ENCODE measurements at places on chromosomes 7 and 10.

DNA sequence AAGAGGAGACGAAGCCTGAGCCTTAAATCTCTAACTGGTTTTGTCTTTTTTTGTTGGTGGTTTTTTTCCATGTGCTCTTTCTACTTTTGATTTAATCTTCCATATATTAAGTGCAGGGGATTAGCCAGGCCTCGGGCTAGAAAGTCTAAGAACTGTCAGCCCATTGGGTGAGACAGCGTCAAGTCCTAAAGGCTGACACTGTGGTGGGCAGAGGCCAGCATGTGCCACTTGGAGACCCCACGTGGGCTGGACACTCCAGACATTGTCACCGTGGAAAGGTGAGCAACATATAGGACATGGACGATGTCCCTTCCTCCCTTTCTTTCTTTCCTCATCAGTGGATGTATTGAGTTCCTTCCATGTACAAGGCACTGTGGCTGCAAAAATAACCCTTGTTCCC lies 129.3 kb downstream of the TMEM178B start:
- DNase-seq = no peak

DNA sequence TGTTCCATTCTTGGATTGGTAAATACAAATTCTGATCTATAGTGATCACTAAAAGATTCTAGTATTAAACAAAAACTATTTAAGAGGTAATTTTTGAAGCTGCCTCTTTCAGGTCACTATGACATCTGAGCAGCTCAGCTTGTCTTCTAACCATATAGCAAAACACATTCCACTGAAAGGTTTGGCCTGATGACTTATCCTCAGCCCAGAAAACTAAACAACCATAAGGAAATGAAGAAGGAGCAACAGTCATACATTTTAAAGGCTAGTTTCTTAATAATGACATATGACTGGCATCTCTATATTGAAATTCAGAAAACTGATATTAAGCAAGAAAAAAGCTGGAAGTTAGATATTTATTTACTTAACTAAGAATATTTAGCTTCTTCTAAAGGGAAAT lies 24.6 kb downstream of the NT5C2 start:
- DNase-seq = no peak

- DNase-seq = no peak
Measured at GRCh38 chr10:75030371-75030770, 81.1 kb upstream of the SAMD8 start.

DNA sequence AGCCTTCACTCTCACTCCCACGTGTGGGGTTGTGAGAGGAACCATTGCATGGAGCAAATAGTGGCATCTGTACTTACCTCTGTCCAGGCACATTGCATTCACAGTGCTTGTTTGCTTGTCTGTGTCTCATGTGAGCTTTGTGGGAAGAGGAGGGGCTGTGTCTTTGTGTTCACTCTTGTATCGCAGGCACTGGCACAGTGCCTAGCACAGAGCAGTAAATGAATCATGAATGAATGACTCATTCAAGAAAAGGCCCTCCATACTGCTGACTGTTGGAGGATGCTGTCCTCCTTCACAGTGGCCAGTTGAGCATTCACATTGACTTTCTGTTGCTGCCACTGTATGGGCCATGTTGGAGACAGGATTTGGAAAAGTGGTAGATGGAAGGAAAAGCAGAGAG lies 125.3 kb downstream of the SORCS3 start:
- DNase-seq = no peak

- no peak for DNase-seq
Measured at GRCh38 chr10:100731407-100732240, 13.8 kb upstream of the PAX2 start.

- no peak for DNase-seq
Measured at GRCh38 chr7:98284335-98285036, 3.0 kb downstream of the BRI3 start.

DNA sequence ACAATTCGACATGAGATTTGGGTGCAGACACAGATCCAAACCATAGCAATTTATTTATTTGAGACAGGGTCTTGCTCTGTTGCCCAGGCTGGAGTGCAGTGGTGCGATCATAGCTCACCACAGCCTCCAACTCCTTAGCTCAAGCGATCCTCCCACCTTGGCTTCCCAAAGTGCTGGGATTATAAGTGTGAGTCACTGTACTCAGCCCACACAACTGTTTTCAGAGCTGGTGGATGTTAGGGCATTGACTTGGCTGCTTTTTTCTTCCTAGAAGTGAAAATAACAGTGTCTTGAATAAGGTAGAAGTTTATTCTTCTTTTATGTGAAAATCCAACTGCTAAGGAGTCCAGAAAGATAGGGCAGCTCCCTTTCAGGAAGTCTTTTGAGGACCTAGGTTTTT lies 132.1 kb downstream of the CCDC3 start:
- no peak for DNase-seq

DNA sequence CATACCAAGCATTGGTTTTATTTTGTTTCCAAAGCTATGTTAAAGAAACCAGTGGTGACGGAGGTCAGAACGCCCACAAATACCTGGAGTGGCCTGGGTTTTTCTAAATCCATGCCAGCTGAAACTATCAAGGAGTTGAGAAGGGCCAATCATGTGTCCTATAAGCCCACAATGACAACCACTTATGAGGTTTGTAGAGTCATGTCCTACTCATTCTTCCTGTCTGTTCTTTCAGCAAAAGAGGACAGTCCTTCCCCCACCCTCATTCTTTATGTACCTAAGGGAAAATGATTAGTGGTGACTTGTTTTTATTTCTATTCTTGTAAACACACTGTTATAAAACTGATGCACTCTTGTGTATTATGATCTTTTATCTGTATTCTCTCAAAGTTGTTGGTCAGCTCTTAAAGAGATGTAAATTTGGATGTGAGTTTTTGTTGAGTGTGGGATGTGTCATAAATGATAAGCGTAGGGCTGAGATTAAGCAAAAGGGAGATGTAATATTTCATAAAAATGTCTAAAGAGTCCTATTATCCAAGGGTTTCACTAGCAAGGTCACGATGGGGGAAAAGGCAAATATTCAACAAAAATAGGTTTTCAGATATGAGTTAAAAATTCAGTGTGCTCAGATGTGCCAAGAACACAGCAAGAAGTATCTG lies 294.4 kb downstream of the BICC1 start:
- no peak for DNase-seq

- DNase-seq = no peak
Measured at GRCh38 chr7:151342811-151343210, 1.2 kb downstream of the NUB1 start.

DNA sequence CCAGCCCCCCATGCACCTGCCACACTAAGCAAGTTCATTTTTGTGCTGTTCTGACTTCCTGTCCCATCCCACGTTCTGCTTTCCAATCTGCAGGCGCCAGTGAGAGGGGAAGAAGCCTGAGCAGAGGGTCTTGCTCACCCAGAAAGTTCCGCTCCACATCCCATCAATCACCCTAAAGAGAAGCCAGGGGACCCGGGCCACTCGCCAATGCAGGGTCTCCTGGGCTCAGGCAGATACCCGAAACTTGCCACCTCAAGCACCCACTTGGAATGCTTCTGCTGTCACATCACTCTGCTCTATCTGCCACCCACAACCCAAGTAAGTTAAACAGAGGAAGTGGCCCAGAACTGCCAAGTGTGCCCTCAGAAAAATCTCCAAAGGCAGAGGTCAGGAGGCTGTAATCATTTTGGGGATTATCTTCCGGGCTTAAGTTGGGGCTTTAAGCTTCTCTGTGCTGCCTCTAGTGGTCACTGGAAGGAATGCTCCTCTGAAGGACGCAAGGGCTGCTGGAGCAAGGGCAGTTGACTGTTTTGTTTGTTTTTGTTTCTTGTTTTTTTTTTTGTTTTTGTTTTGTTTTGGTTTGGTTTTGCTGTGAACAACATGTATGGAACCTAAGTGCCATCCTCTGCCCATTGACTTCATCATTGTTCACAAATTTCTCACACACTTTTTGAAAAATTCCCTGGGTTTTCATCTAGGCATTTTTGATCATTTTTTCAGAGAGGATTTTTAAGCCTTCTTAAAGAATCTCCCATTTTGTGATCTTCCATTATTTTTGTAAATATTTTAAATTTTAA lies 25.5 kb downstream of the PRR15 start:
- DNase-seq = no peak

DNA sequence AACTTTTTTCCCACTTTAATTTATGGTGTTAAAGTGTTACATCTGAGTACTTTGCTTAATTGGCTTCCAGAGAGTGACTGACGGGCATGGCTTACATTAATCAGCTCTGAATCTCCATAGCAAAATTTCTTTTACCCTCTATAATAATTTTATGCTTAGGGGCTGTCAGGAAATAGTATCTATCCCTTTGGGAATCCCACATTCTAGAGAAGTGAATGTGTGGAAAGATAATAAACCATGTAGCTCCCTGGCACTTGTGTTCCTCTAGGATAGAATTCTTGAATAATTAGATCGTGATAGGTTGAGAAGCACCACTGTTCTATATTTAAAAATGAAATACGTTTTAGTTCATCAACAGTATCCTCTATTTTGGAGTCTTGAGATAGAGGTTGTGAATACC lies 89.6 kb downstream of the DNAJB9 start:
- no peak for DNase-seq

Data from NCI-H1436 treated with DMSO at 0.1 percent for 48 hours (cell line).